Coronary artery (tissue), 2 donors: ENCODE measurements at places on chromosomes 1 and 21.

- DNase-seq, result no peak
These were observed 7.0 kb upstream of the VASH2 start for GRCh38 chr1:212943393-212943710.

- DNase-seq, result no peak
These were observed 150.3 kb downstream of the DMRTA2 start for GRCh38 chr1:50272912-50273311.

GRCh38 chr1:215273838-215274516, 191.4 kb downstream of the KCNK2 start:
- DNase-seq, result no peak

GRCh38 chr21:14889080-14889810, 175.6 kb downstream of the NRIP1 start:
- no peak for DNase-seq

DNA sequence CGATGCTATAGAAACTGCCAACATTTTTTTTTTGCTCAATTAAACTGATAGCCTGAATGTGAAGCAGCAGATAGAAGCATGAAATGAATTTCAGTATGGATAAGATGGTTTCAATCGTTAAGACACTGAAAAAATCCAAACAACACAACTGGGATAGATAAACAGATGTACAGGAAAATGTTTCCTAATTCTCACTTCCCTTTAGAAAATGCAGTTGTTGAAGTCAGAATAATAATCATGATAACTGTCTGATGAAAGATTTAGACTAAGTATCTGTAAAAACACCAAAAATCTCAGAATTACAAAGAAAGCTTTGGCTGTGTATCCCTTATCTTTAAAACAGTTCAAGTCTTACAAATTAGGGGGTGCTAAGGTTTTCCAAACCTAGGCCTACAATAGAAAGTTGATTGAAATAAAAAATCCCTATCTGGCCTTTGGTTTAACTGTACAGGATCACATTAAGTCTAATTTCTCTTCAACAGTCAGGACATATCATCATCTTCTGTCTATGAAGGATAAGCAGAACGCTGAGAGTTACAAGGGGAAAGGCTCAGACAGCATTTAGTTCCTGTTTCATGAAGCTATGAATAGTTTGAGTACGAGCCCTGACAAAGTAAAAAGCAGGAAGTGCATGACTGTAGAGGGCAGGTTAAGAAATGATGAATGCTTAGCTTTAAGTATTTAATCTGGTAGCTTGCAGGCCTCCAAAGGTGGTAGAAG, 203.2 kb downstream of the APP start:
- DNase-seq, result no peak

DNA sequence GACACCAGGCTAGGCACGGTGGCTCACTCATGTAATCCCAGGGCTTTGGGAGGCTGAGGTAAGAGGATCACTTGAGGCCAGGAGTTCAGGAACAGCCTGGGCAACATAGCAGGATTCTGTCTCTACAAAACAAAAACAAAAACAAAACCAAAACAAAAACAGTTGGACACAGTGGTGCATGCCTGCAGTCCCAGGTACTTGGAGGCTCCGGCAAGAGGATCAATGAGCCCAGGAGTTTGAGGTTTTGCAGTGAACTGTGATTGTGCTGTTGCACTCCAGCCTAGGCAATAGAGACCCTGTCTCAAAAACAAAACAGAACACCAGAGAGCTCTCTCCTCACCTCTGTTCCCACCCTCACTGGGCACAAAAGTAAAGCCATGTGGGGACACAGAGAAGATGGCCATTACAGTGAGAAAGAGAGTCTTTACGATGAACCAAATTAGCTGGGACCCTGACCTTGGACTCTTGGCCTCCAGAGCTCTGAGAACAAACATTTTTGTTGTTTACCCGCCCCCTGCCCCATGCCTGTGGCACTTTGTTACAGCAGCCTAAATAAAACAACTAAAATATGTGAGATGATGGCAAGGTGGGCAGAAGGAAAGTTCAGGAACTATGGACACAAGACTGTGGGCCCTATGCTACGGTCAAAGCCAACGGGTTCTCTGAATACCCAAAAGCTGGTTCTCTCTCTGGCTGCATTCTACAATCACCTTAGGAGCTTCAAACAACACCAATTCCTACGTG, 9.8 kb downstream of the NADK start:
- no peak for DNase-seq

- DNase-seq, result no peak
These were observed 175.7 kb downstream of the GPR52 start for GRCh38 chr1:174623324-174624035.

DNA sequence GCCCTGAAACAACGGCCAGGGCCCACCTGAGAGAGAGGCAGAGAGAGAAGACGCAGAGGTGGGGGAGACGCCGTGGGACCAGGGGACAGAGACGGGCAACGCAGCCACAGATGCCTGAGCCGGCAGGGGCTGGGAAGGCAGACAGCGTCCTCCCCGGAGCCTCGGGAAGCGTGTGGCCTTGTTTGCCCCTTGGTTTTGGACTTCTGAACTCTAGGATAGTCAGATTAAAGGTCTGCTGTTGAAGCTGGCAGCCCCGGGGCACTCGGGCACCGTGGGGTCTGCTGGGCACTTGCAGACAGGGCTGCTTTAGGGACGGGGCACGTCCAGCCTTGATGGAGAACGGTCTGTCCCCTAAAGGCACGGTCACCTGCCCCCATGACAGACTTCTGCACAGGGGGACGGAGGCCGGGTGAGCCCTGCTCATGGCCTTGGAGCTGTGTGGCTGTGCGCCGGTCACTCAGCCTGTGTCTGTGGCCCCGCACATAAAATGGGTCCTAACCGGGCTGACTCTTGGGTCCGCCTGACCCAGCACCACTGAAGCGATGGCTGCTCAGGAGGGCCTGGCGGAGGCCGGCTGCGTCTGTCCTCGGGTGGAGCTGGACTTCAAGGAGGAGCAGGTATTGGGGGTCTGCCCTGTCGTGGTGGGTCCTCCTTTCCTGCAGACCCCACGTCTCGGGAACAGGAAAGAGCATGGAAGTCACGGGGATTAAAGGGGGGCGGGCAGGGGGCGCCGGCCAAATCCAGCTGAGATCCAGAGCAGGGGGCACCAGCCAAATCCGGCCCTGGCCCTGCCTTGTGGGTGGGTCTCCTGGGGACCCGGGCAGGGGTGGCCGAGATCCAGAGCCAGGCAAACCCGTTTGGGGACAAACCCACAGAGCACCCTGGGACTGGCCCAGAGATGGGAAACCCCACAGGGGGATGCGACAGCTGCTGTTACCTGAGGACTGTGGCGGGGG, 9.6 kb upstream of the RNF223 start:
- peak; percentile 64 for DNase-seq

- peak; percentile 33 for DNase-seq
These were observed 27.5 kb downstream of the TRPM2 start for GRCh38 chr21:44380876-44381275.

DNA sequence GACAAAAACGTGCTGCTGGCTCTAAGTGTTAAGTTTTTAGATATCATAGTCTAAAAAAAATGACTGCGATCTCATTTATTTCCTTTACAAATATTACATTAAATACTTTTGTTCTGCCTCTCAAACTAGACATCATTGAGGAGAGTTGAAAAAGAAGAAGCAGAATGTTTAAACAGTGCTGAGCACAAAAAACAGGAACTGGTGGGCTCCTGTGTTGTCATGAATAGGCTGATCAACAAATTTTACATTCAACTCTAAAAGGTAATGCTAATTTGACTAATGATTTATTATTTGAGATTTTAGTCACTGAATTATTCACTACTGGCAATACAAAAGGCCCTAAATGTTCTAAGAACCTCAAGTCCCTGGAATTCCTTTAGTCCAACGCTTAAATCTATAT, 66.1 kb downstream of the GPATCH2 start:
- DNase-seq, result no peak

DNA sequence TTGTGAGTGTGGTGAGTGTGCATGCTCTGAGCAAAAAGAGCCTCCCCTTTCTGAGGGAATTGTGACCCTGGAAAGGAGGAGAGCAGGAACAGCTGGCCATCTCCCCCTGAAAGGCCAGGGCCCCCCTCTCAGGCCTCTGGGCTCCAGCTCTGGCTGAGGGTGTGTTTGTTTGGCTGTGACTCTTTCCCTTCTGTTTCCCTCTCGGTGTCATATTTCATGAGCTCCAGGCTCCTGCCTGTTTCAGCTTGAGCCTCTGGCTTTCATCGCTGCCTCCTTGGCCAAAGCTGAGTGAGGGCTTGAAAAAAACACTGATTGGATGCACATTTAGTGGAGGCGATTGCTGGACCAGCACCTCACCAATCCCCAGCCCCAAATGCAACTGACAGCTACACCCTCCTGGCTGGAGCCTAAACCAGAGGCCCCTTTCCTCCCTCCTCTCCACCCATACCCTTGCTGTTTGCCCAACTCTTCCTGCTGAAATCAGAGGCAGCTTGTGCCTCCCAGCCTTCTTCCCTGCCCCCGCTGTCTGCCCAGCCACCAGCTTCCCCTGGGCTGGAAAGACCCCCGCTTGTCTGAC, 64.1 kb downstream of the DDR2 start:
- DNase-seq, result peak; percentile 84
